ENCODE measurements at places on chromosomes 11 and 22.

DNA sequence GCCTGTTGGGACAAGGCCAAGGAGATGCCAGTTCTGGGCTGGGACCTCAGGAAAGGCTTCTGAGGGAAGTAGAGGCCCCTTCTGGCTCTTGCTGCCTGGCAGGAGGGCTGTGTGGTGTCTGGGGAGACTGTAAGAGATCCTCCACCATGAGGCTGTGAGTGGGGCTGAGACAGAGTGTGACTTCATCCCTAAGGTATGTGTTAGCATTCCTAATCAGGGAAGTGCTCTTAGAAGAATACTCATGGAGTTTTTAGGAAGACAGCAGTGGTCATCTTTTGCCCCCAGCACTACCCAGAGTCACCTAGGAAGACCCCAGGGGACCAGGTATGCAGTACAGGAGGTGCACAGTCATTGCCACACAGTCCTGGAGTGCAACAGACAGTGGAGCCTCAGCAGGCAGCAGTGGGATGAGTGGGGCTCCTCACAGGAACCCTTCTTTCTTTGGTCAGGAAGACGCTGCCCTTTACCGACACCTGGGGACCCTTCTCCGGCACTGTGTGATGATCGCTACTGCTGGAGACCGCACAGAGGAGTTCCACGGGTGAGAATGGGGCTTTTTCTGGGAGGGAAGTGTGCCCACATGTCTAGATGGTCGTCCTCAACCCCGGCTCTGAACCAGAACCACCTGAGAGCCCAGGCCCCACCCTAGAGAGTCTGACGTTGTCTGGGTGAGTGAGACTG is 2.8 kb downstream of the RIC8A start:
- no peak for DNase-seq

- DNase-seq, result no peak
Observed at GRCh38 chr11:110134110-110134509, 40.9 kb downstream of the ZC3H12C start.

DNA sequence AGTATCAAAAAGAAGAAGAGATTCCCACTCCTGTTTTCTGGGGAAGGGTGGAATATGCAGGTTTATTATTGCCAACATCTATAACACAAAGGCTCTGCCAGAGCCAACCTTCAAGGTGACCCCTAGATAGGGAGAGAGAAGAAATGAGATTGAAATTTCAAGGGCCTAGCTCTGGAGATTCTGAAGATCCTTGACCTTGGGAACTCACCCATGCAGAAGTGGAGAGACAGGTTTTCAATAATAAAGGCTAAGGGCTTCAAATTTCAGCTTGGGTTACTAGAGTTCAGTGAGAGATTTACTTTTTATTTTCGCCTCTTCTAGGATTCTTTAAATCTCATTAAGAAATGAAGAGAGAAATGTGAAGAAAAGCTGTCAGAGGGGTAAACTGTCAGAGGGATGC is 98.4 kb downstream of the CD44 start:
- no peak for DNase-seq

DNA sequence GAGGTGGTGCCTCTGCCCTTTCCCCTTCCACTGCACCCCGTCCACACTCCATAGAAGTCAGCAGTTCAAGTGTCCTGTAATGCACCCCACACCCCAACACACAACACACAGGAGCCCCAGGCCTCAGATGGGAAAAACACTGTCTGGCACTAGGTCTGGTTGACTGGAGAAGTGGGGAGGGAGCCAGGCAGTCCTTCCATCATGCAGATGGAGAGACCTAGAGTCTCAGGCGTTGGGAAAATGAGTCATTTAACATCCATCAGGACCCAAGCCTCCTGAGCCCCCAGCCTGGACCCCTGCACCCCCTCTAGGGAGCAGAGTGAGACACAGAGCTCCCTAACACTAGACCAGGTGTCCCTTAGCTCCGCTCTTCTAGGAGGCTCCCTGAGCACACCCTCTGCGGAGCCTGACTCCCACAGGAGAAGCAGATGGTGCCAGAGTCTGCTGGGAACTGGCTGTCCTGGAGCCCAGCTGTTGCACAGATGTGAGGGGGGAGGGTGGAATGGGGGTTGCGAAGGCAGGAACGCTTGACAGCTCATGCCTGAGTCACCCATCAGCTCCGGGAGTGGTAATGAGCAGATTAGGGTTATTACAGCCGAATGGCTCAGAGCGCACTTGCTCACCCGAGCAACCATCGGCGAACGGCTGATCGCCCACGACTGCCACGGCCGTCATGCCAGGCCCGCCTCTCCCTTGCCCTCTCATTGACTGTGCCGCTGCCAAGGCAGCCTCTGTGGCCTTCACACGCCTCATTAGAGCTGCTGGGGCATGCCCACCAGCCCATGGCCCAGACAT is 22.1 kb upstream of the SYT7 start:
- no peak for DNase-seq

GRCh38 chr11:76656050-76656531 is 14.5 kb downstream of the LRRC32 start:
- no peak for DNase-seq

DNA sequence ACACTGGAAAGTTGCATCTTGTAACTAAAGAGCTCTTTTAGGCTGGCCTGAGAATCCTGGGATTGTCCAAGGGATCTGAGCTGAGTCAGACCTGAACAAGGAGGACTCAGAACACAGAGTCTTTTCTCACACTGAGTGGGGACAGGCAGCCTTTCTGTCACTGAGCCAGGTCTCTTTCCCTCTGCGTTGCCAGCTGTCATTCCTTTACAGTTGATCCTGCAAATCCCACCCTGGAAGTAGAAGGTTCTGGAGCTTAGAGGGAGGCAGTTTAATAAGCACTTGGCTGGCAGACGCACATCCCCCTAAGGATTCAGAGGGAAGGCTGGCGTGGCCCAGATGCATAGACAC is 76.3 kb upstream of the SUSD2 start:
- no peak for DNase-seq

GRCh38 chr11:9901943-9902342 is 238.1 kb downstream of the SWAP70 start:
- DNase-seq, result no peak

DNA sequence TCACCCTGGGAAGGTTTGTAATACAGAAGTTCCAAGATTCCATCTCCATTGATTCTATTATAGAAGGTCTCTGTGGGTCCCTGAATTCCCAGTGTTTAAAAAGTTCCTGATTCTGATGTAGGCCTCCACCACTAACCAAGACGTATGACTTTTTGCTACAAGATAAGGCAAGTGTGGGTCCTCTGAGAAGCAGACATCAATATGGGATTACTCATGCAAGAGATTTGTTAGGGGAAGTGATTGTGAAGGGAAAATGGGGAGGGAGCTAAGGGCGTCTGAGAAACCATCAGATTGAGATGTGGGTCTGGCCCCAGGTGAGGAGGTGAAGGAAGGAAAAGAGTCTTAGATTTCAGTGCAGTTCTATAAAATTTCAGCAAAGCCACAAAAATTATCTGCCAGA is 10.2 kb upstream of the LGR4 start:
- DNase-seq, result no peak

DNA sequence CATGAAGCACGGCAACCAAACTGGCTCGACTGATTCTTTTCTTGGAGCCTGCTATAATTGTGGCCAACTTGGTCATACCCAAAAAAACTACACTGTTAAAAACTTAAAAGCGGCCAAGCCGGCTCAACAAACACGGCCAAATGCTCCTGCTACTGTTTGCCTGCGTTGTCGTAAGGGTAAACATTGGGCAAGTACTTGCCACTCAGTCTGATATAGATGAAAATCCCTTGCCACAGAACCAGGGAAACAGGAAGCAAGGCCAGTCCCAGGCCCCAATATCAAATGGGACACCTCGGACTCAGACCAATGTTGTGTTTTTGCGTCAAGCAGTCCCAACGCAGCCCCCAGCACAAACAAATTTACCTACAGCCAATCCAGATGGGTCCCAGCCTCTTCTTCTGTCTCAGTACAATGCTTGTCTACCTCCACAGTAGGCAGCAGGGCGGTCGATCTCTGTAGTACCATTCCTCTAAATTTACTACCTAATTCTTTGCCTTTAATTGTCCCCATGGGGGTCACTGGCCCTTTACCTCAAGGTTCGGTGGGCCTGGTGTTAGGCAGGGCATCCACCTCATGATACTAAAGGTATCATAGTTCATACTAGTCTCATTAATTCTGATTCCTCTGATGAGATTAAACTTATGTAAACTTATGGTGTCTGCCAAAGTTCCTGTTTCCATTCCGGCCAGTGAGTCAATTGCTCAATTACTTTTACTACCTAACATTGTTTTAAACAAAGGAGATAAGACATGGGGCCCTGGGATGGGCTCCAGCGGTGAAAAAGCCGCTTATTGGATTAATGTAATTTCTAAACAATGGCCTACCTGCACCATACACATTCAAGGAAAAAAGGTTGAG is 3.7 kb upstream of the COMT start:
- no peak for DNase-seq

GRCh38 chr11:93396316-93396715 is 65.8 kb downstream of the DEUP1 start:
- DNase-seq, result no peak

DNA sequence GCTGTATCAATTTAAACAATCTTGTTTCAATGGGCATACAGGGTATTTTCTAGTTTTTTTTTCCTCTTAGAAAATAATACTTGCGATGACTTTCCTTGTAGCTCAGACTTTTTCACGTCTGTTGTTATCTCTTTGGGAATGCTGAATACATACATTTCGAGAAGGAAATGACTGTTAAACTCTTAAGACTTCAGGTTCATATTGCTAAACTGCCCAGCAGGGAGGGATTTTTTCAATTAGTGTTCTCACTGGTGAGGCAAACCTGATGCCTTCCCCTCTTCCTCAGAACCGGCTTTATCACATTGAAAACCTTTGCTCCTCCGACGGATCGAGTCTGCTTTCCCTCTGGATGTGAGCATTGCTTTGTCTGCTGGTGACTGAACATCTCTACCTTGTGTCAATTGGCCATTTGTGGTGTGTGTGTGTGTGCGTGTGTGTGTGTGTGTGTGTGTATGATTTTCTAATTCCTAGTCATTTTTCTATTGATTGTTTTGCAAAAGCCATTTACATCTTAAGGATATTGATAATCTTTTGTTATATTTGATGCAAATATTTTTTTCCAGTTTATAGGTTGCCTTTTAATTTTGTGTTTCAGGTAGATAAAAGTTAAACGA is 6.6 kb downstream of the NEAT1 start:
- DNase-seq, result no peak
